ENCODE measurements at places on chromosomes 5 and 9.

- no peak for DNase-seq
Observed at GRCh38 chr9:7560669-7561305, 238.8 kb downstream of the DMAC1 start.

GRCh38 chr9:90010793-90011192 is 406.0 kb downstream of the GADD45G start:
- DNase-seq, result no peak

DNA sequence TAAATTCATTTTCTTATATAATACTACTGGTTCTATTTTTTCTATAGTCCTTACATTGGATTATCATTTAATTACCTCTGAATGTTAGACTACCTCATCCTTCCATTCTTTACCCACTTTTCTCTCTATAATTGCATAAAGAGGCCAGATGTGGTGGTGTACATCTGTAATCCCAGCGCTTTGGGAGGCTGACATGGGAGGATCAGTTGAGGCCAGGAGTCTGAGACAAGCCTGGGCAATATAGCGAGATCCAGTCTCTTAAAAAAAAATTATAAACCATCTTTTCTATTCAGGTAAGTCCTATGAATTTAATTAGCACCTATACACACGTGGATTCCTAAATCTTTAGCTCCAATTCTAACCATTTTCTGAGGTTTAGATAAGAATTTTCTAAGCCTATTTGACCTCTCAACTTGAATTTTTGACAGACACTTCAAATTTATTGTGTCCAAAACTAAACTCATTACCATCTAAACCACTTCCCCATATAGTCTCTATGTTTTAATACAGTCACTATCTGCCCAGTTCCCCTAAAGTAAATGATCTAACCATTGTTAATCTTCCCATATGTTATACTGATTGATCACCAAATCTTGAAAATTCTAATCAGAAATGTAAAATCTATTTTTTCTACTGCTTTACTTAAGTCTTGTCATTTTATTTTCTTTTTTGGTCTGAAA is 33.0 kb upstream of the CHD1 start:
- no peak for DNase-seq

DNA sequence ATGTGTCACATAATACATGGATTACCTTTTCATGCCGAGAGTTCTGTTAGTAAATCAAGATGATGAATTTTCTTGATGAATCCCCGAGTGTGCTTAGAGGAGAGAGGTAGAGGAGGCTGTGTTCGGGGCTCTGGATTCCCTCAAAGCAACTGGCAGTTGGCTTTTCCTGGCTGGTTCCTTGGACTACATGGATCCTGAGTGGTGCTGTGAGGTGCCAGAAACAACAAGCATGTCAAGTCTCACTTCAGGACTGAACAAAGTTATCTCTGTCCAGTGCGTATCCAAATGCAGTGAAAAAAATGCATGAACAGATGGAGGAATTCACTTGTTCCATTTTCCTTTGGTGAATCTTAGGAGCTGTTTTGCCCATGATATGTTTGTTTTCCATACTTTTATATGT is 231.7 kb downstream of the FBXL7 start:
- no peak for DNase-seq

GRCh38 chr5:32130865-32131264 is 43.3 kb downstream of the GOLPH3 start:
- no peak for DNase-seq

DNA sequence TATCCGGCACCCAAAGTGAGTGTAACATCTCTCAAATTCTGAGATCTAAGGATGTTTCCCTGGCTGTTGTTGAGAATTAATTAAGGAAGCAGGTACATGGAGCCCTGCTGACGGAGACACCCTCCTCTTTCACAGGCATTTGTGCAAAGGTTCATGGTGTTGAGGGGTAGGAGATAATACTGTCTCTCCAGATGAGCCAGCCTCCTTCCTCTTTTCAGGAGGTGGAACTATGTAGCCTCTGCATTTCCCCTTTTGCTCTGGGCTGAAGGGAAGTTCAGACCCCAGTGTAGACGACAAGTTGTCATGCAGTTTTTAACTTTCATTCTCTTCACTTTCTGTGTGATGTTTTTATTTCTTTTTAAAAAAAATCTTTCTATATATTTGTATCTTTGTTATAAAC is 107.5 kb downstream of the GALNT10 start:
- no peak for DNase-seq

GRCh38 chr9:69867081-69867814 is 46.6 kb downstream of the CFAP95 start:
- no peak for DNase-seq

DNA sequence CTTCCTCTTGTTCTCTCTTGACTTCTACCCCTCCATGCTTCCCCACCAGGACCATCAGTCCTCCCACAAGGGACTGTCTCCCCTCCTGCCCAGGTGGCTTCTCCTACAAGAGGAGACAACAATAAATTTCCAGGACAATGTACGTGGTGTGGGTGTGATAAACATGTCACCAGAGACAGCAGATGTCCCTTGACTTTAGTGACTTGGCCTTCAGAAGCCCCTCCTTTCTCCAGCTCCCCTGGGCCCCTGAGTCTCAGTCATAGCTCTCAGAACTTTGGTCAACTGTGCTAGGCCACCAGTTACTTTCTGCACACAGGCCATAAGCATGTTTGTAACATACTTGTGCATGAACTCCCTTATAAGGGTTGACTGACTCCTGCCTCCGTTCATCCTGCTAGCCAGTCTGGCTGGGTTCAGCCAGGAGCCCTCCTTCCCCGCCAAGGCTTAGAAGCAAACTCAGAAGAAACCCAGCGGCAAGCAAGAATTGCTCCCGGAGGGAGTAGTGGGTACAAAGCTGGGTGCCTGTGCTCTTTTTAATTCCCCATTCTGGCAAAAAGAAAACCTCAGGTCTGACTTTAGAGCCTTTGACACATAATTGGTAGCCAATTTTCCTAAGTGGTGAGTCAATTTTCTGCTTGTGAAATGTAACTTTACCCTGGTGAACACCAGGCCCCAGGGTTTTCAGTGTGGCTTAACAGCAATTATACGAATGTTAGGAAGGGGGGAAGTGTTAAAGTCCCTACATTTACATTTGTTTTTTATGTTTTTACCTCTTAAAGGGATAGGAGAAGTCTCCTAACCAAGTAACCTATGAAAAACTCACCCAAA is 49.2 kb downstream of the EBF1 start:
- no peak for DNase-seq

DNA sequence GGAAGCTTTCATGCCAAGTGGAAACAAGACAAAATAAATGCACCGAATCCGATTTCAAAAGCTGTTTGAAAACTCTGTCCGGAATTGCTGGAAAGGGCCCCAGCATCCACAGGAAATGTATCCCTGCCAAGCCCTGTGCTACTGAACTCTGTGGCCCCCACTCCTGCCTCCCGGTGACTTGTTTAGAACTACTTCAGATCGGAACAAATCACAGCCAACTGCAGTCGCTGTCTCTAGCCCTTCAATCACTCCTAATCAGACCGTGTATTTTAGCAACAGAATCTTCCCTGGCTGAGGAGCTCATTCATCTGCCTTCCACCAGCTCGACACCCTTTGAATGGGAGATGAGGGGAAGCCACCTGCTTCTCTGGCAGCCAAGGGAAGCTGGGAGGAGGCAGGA is 94.1 kb downstream of the KCNIP1 start:
- no peak for DNase-seq

- no peak for DNase-seq
Observed at GRCh38 chr5:147437161-147437596, 72.7 kb downstream of the DPYSL3 start.

- DNase-seq, result no peak
Observed at GRCh38 chr5:102799017-102799416, 43.9 kb downstream of the PAM start.

GRCh38 chr5:41542183-41542582 is 31.8 kb upstream of the PLCXD3 start:
- DNase-seq, result no peak

GRCh38 chr5:78243639-78244038 is 50.9 kb downstream of the AP3B1 start:
- DNase-seq, result no peak

DNA sequence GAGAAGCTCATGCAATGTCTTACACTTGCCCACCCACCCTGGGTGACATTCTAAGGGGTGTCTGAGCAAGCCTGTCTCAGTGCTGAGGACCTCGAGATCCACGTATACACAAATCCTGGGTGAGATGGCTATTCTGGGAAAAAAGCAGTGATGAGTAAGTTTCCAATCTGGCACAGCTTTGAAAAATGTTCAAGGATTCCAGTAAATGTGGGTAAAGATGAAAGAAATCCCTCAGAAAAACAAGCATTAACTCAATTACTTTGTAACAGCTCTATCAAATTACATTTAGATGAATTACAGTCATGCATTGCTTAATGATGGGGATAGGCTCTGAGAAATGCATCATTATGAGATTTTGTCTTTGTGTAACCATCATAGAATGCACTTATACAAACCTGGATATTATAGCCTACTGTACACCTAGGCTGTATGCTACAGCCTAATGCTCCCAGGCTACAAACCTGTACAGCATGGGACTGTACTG is 26.9 kb downstream of the GOLM1 start:
- no peak for DNase-seq

DNA sequence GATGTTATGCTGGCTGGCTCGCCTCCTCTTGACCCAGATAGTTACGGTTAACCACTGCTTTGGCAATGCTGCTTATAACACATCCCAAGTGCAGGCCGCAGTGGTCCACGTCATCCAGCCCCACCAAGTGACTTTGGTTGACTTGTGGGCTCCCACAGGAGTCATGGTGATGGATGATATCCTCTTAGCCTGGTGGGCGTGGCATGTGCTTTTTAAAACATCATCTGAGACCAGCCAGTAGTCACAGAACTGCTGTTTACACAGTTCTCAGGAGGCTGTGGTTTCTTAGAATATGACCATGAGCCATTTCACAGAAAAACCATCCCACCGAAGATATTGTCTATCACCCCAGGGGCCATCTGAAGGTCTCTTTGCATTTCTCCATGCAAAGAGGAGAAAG is 216.9 kb downstream of the SH3GL2 start:
- no peak for DNase-seq

- DNase-seq, result no peak
Observed at GRCh38 chr9:114157516-114158176, 2.3 kb downstream of the COL27A1 start.

- no peak for DNase-seq
Observed at GRCh38 chr5:109506556-109506955, 96.8 kb upstream of the PJA2 start.

DNA sequence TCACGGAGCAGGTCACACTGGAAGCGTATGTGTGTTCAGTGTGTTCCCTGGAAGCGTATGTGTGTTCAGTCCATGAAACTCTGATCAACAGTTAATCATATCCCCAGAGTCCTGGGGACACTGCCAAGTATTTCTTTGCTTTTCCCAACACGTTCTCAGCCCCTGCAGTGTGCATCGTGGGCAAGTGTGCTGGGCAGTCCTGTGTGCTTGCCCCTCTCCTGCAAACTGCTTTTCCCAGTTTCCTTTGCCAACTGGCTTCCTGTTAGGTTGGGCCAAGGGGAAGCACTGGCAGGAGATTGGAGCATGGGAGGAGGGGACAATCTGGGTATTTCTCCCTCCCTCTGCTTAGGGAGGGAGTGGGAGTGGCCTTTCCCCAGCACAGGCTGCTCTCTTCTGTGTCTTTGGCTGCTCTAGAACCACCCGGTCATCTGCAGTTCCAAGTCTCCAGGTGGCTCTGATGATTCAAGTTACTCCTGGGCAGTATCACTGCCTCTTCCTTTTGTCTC is 36.8 kb upstream of the NEK6 start:
- DNase-seq, result peak; percentile 78

- DNase-seq, result no peak
Observed at GRCh38 chr5:97096191-97096590, 46.2 kb downstream of the LIX1 start.

- no peak for DNase-seq
Observed at GRCh38 chr5:10652606-10653005, 88.7 kb downstream of the ANKRD33B start.

DNA sequence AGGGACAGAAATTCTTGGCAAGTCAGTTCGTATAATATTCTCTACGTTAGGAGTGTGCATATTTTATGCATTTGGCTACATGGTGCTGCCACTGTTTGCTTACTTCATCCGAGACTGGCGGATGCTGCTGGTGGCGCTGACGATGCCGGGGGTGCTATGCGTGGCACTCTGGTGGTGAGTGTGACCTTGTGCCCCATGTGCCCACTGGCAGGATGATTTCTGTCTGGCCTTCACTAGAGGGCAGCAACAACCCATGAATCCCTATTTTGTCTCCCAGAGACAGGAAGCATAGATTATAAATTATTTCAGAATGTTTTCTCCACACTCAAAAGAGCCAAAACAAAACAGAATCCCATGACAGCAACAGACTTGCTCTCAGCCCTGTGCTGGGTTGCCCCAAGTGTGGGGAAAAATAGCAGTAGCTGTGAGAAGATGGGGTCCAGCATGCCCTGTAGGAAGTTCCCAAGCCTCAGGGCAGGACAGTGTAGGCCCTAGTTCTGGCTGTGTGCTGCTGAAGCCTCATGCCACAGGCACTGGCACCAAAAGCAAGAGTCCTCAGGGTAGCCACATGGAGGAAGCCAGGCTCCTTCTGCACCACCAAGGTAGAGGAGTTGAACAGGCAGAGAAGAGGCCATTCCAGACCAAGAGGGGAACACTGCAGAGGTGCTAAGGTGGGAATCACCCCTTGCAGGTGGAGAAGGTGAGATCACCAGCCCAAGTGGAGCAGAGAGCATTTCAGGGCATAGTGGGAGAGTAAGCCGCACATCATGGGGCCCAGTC is 16.0 kb downstream of the SLC22A5 start:
- DNase-seq, result peak; percentile 58

- DNase-seq, result no peak
Observed at GRCh38 chr9:89340332-89340731, 22.0 kb downstream of the SECISBP2 start.

- no peak for DNase-seq
Observed at GRCh38 chr5:127236254-127236653, 54.3 kb upstream of the MEGF10 start.

DNA sequence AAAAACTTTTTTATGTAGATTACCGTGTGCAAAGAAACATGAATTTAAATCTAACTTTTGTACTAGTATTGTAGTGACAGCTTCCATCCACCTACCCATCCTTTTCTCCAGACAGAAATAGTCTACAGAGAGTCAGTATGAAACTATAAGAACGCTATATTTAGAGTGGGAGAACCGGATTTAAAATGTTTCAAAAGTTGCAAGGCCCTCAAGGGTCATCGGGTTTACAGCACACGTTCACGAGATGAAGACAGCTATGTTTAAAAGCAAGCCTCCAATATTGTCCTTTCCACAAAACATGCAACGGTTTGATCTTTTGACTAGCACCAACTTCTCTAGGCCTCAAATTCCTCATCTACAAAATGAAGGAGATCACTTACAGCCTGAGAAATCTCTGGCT is 139.9 kb downstream of the LPAR1 start:
- no peak for DNase-seq

GRCh38 chr5:173672891-173673290 is 56.4 kb upstream of the BOD1 start:
- DNase-seq, result no peak

DNA sequence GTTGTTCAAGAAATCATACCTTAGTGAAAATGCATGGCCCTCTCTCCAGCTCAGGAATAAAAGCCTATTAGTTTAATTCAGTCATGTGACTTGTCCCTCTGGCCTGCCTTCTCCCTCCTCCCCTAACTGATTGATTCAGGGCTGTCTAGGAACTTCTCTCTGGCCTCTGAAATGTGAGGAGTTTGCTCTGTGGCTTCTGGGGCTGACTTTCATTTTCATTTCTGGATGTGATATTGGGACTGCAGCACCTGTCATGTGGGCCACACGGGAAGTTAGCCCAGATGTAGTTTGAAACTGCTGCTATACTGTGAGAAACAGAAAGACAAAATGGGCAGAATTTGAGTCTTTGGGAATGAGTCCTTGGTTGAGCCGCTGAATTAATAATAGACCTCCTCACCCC is 44.8 kb downstream of the PARP8 start:
- DNase-seq, result peak; percentile 28

Data from Caki2 (cell line).